ENCODE measurements at places on chromosomes 3 and 15.
A peak's percentile ranks its signal among the peaks of the same experiment; 100 is the strongest.

- DNase-seq = peak; percentile 49
These were observed 8.6 kb upstream of the RPL29 start for GRCh38 chr3:52004163-52004787.

DNA sequence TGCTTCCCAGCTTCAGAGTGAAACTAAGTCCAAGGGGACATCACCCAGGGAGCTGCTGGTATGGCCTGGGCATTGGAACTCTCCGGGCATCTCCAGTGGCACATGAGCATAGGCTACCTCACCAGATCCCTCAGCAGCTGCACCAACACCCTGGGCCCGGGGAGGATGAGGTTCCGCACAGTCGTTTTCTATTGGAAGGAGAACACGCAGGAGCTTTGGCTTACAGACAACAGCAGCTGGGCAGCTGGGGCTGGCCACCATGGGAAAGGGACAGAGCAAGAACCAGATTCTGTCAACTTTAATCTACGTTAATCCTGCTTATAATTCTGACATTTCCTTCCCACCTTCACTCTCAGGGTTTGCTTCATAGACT lies 65.5 kb downstream of the MYO1E start:
- DNase-seq = no peak

GRCh38 chr3:129723558-129724324 lies 117.3 kb upstream of the PLXND1 start:
- peak; percentile 93 for DNase-seq

GRCh38 chr3:66817951-66818557 lies 180.1 kb upstream of the KBTBD8 start:
- no peak for DNase-seq

- no peak for DNase-seq
These were observed 421.4 kb downstream of the SHQ1 start for GRCh38 chr3:72426618-72427397.

GRCh38 chr3:109257269-109257668 lies 59.0 kb downstream of the DPPA2 start:
- DNase-seq = no peak

DNA sequence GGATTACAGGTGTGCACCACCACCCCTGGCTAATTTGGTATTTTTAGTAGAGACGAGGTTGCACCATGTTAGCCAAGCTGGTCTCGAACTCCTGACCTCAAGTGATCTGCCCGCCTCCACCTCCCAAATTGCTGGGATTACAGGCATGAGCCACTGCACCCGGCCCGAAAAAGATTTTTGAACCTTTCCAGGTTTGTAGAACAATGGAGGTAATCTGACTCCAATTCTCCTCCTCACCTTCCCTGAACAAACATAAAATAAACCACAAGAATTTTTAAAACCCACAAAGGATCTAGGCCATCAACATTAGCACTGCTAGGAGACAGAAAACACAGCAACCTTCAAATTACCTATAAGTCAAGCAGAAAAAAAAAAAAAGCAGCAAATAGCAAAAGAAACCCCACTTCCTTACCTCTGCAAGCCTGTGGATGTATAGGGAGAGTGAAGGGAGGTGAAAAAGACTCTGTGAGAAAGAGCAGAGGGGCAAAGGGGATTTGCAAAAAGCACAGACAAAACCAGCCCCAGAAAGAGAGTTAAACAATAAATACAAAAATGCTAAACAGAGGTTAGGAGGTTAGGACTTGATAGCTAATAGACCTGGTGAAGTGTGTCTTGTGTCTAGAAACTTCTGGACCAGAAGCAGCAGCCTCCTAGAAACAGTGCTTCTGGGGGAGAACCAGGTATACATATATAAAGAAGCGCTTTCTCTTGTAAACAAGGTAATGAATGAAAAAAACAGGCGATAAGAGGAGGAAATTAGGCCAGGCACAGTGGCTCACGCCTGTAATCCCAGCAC lies 32.1 kb downstream of the TFDP2 start:
- peak; percentile 47 for DNase-seq

DNA sequence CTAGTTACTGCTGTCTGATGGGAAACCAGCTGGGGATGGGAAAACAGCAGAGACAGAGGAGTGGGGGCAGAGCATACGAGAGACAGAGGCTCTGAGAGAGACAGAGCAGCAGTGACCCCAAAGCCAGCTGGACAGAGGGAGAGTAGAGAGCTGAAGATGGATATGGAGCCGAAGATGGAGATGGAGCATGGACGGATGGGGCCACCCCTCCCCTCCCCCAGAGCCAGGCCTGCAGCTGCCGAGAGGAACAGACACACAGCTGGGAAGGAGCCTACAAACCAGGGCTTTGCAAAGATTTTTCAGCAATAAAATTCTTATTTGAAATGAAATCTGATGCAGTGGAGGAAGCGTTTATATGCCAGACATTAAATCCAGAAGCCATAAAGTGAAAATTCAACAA lies 167.6 kb upstream of the LINGO1 start:
- no peak for DNase-seq

DNA sequence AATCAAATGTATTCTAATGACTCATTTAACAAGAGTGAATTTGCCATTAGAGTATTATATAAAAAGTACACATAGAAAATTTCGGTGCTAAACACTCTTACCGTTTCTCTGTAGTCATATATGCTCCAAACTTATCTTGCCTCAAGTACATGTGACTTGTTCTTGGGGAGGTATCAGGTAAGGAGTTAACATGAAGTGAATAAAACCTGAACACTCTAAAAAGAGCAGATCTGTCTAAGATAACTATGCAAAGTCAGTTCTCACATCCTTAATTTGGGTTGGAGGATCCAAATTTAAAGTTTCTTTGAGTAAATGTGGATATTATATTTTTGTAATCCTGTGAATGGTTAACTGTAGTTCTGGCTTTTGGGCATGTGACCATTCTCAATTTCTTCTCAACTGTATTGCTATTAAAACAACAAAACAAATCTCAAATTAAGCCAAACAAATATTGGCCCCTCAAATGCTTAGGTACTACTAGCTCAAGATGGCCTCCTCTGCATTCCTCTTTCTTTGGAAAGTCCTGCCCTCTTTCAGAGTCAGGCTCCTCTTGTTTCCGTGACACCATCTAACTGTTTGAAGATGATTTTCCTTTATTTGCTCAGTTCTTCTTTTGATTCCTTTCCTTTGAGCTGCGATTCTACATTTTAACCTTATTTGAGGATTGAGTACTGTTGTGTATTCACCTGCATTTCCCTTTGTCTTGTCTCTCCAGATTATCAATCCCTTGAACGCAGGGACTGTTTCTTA lies 4.2 kb downstream of the EDEM1 start:
- no peak for DNase-seq

DNA sequence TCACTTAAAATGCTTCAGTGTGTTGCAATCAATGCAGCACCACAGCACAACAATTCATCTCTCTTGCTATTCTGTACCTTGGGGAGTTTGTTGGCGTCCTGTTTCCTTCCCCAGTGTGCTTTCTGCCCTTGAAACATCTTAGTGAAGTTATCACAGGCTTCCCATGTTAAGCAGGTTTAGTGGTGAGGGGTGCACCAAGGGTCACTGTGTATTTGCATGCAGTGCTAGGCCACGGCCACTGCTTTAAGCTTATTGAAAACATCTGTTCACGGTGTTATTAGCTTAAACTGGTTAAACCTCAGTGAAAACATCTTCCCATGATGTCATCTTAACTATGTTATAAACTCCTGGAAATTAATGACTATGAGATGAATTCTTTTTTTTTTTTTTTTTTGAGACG lies 217.3 kb upstream of the GOLIM4 start:
- no peak for DNase-seq

DNA sequence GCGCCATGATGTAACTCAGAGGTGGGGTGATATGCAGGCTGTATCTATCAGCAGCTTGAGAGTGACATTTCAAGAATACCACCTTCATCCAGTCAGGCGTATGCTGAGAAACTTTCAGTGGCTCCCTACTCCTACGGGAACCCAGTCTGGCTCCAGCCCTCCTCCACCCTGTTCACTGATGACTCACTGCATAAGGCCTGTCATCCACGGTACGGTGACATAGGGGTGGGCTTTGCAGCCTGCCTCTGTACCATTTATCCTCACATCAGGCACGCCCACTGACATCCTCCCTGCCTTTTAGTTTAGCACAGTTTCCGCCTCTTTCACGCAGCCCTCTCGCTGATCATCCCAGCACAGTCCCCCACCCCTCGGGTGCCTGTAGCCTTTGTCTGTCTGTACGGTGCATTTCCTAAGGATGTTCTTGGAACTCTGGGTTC lies 11.7 kb downstream of the PXYLP1 start:
- peak; percentile 16 for DNase-seq

DNA sequence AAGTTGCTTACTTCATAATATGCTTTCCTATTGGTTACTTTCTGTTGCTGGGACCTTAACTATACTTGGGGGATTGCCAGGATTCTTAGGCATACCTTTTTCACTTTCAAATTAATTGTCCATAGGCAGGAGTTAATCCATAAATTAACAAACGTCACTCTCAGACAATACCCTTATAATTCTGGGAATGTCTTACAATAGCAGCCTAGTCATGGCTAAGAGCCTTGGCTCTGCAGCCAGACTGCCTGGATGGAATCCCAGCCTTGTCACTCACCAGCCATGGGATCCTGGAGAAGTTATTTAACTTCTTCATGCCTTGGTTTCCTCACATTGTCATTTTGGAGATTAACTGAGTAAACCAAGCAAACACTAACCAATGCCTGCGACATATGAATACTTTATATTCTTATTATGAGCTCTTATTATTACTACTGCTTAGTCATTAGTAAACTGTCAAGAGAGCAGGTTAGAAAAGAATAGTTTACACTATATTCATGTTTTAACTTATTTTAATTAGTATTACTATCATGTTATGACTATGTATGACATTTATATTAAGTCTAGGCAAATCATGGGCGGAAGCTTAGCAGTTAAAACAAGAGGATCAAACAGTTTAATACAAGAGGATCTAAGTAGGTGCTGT lies 29.0 kb downstream of the GYG1 start:
- no peak for DNase-seq

- DNase-seq = no peak
These were observed 38.4 kb downstream of the CCDC33 start for GRCh38 chr15:74274470-74275038.

DNA sequence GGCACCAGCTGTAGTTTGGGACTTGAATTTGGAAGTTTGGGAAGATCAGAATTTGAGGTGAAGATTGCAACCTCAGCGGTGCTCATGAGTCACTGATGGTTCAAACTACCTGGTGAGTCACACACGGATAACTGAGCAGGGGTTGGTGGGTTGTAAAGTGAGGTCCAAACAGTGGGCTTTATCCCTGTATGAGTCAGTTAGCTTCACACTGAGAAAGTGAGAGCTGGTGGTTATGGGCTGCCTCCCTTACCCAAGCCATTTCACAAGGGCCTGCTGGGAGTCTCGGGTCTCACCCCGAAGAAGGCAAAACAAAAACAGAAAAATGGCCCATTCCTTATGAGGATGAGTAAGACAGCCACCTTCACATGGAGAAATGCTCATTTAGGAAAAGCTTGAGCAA lies 77.0 kb downstream of the ITGA11 start:
- peak; percentile 74 for DNase-seq

DNA sequence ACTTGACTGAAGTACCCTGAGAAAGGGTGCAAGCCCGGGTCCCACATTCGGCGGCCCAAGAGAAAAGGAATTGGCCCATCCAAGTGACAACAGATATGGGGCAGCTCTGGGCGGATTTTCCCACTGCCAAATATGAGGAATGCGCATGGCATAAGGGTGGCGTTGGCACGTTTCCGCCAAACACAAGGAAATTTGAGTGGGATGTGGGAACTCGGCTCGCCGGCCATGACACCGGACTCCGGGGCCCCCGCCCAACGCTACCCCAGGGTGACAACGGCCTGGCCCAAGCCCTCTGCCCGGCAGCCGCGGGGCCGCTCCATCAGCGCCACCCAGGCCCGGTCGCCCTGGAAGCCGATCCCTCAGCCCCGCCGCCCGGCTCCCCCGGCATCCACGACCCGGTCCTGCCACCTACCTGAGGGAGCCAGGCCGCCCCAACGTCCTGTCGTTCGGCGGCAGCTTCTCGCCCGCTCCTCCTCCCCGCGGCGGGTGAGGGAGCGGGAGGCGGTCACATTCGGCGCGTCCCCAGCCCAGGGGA lies 449 bp downstream of the RAF1 start:
- peak; percentile 40 for DNase-seq

GRCh38 chr3:136067211-136067610 lies 101.7 kb downstream of the PPP2R3A start:
- DNase-seq = no peak

- peak; percentile 74 for DNase-seq
These were observed 26.6 kb downstream of the MIX23 start for GRCh38 chr3:122356402-122356801.

DNA sequence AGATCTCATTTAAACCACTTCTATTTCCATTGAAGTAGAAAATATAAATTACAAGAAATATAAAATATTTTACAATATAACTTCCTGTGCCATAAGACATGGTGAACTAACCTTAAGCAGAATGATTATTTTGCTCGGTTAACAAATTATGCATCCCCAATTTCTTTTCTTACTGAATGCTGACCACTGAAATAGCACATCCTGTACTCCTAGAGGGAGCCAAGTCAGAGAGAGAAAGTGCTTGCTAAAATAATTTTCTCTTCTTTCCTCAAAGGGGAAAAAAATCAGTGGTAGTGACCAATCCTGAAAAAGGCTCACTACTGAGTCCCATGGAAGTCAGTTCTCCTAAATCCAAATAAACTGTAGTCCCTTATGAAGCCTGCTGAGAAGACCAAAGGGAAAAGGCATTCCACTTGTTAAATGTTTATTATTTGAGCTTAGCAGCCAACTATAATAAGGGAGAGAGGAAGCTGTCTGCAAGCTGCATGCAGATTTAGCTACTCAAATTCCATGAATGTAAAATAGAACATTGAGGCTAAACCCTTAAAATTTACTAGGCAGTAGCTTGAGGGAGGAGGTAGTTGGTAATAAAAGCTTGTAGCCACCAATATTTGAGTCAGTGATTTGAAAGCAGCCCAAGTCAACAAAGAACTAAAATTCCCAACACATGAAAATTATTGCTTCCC lies 33.1 kb downstream of the CEP152 start:
- no peak for DNase-seq

- DNase-seq = no peak
These were observed 136.4 kb downstream of the ABI3BP start for GRCh38 chr3:100856821-100857220.

DNA sequence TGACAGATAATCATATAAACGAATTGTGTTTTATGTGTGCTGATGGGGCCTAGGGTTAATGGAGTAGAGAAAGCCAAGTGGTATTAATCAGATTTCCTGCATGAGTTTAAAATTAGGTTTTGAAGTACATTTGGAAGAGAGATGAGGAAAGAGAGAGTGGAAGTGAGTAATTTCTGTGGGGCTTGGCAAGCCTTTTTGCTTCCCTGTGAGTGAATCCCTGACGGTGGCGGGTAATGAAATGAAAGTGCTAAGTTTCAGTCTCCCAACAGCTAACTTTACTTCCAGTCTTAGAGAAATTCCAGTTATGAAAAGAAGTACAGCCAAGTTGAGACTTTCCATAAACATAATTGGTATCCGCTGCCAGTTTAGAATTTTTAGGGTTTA lies 139.4 kb downstream of the BBX start:
- peak; percentile 67 for DNase-seq
